ENCODE measurements at places on chromosomes 13 and 19.

GRCh38 chr13:51620165-51620983 lies 36.1 kb downstream of the WDFY2 start:
- no peak for DNase-seq

DNA sequence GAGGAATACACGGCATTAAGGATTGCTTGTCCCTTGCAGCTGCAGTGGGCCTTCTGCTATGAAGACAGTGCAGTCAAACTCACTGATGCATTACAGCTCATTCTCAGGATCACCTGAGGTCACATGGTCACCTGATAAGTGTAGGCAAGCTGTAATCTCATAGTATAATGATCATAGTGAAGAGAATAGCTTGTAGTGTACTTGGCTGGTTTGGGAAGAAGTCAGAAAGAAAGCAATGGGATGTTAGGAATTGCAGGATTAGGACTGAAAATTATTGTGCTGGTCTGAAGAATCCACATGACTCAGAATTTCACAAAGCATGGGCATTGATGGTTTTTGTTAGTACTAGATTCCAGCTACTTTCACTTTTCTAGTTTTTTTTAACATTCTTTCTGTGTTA lies 76.7 kb downstream of the MBNL2 start:
- DNase-seq: no peak

DNA sequence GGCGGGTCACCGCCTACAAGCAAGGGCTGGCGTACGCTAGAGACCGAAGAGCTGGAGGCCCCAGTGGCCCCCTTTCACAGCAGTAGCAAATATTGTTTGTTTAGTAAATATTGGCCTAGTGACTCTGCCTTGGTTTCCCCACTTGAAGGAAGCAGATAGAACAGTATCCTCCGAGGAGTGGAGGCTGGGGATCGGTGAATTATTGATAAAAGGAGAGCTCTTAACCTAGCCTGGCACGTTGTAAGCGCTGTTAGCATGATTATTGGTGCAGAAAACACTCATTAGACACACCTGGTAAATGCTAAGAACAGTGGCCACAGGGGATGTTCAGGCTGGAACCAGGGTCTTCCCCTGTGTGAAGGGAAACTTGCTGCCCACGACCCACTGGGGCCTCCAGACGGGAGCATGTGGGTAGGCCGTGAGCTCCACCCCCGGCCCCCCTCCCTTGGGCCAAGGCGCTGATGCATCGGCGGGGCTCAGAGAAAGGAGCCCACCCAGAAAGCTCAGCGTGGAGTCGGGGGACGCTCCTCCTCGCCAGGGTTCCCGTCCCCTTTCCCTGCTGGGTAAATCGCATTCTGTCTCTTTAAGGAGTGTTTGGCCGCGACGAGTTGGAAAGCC lies 2.3 kb downstream of the IER2 start:
- DNase-seq: no peak

DNA sequence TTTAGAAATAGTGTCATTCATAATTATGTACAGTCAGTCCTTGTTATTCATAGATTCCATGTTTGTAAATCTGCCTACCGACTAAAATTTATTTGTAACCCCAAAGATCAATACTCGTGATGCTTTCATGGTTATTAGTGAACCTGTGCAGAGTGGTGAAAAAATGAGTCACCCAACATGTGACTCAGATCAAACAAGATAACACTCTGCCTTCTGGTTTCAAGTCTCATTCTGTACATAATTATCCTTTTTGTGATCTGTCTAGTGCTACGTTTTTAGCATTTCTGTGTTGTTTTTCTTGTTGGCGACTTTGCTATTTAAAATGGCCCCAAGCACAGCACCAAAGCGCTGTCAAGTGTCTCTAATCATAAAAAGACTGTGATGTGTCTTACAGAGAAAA lies 274.7 kb downstream of the SUCLA2 start:
- no peak for DNase-seq
